ENCODE measurements at places on chromosomes 16 and 17.

DNA sequence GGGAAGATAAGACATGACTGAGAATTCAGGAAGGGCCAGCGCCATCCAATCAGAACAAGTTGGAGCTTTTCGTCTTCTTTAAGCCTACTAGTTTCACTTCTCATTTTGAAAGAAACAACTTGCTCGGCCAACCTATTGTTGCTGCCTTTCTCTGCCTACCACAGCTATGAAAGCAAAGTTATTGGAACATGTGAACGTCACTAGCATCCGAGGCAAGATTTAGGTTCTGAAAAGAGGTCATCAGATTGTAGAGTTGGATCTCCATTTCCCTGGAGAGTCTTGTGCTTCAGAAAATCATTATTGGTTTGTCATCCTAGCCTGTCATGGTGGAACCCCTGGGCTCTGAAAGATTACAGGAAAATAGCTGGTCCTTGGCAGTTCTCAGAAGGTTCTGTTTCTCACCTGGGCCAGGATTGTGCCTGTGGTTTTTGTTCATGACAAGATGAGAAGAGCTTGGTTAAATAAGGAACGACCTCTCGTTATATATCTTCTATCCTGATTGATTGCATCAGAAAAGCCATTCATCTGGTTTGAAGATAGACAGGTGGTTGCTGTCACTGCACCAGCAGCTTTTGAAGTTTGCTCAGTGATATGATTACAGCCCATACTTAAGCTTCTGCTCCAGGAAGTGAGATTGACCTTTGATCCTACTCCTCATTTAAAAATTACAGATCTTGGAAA is 25.3 kb downstream of the CDH13 start:
- no peak for DNase-seq

- DNase-seq = no peak
Measured at GRCh38 chr16:80536238-80536637, 4.6 kb upstream of the DYNLRB2 start.

GRCh38 chr16:66441586-66442375 is 14.7 kb downstream of the BEAN1 start:
- no peak for DNase-seq

GRCh38 chr16:16861546-16861945 is 482.6 kb downstream of the NPIPA7 start:
- no peak for DNase-seq

GRCh38 chr16:52251495-52251894 is 295.4 kb downstream of the TOX3 start:
- no peak for DNase-seq

- no peak for DNase-seq
Measured at GRCh38 chr16:10577305-10578202, 2.8 kb downstream of the EMP2 start.

GRCh38 chr16:7303660-7304200 is 28.9 kb upstream of the RBFOX1 start:
- DNase-seq = no peak

- DNase-seq = no peak
Measured at GRCh38 chr17:48175692-48176470, 68.3 kb downstream of the SNX11 start.

DNA sequence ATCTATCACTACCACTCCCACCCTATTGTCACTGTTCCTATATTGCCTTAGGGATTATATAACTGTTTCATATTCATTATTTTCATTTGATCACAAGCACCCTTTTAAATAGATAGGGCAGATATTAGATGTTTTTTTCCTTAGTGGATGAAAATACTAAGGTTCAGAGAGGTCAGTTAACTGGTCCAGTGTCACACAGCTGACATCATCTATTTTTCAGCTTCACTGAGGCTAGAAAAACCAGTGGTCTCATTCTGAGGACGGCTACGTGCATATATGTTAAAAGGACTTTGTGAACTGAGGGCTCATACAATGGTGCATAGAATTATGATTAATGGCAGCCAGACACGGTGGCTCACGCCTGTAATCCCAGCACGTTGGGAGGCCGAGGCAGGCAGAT is 29.0 kb upstream of the RGS9 start:
- no peak for DNase-seq

- no peak for DNase-seq
Measured at GRCh38 chr17:79746889-79747507, 16.3 kb downstream of the ENPP7 start.

Data from SIG-M5 (cell line).